ENCODE measurements at places on chromosomes 5 and 9.

- no peaks in the 10 kb centered on the region for H3K4me1 ChIP-seq
- H3K27me3 ChIP-seq = no peaks in the 10 kb centered on the region
- H3K27ac ChIP-seq = no peak overlapping the region
Observed at GRCh38 chr5:154295551-154295950, 105.0 kb downstream of the GALNT10 start.

- peaks cover 40% of the 10 kb centered on the region for H3K4me1 ChIP-seq
- H3K4me3 ChIP-seq = peak overlapping the region; percentile 81
- no peaks in the 10 kb centered on the region for H3K27me3 ChIP-seq
- no peak for DNase-seq
- H3K27ac ChIP-seq = peak overlapping the region; percentile 96
Observed at GRCh38 chr9:114588651-114589526, 1.3 kb downstream of the ATP6V1G1 start.

GRCh38 chr5:134029156-134029555, 24.4 kb upstream of the VDAC1 start:
- no peak for DNase-seq
- no peaks in the 10 kb centered on the region for H3K27me3 ChIP-seq
- no peak overlapping the region for H3K4me3 ChIP-seq

- H3K4me1 ChIP-seq = no peaks in the 10 kb centered on the region
- H3K36me3 ChIP-seq = no peaks in the 10 kb centered on the region
- H3K4me3 ChIP-seq = no peak overlapping the region
- no peaks in the 10 kb centered on the region for H3K27me3 ChIP-seq
- no peak for DNase-seq
- H3K27ac ChIP-seq = no peak overlapping the region
Observed at GRCh38 chr9:110947491-110948044, 90.7 kb downstream of the LPAR1 start.

DNA sequence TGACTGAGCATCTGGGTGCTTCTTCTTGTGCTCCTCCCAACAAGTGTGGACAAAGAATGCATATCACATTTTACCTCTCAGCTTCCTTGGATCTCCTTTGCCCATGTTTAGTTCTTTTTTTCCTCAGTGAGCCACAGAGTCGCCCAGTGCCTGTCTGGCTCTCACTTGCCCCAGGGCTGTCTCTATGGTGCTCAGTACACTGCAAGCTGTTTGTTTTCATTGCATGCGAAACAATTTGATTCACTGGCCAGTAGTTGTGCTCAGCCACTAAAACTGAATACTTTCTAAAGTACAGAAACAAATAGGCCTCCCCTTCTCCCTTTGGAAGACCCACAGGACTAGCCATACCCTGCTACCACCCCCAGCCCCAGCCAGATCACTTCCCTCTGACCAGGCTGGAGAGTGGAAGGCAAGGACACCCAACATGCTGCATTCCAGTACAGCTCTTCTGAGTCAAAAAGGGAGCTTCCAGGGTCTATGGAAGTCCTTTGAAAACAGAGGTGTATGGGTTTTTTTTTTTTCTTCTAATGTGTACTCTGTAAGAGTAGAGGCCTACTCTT, 3.8 kb downstream of the LHFPL2 start:
- no peaks in the 10 kb centered on the region for H3K36me3 ChIP-seq
- H3K4me1 ChIP-seq = peaks cover 12% of the 10 kb centered on the region
- DNase-seq = no peak

GRCh38 chr9:19465586-19466279, 56.9 kb downstream of the ACER2 start:
- no peaks in the 10 kb centered on the region for H3K36me3 ChIP-seq
- no peak overlapping the region for H3K27ac ChIP-seq
- no peak overlapping the region for H3K4me3 ChIP-seq
- no peaks in the 10 kb centered on the region for H3K27me3 ChIP-seq

DNA sequence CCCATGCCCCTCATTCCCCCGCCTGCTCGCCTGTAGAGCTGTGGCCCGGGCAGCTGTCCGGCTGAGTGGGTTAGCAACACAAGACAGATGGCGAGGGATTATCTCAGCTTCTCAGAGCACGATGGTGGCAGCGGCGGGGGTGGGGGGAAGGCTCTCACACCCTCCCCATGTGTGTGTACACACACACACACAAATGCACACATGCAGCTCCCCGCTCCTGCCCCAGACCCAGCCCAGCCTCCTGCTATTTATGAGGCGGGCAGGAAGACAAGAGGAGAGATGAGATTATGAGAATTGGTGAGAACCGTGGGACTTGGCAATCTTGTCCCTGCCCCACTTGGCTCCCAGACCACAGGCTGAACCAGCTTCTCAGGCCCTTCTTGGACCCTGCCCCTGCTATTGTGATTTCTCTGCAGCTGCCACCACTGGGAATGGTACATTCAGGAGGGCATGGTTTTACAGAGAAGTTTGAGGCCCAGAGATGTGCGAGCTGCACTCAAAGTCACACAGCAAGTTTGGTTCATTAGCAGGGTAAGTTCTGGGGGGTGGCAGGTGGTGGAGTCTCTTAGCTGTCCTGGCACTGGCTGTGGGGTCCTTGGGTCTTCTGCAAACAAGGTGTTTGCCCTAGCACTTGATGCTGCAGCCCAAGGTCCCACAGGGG, 51.0 kb upstream of the PSD2 start:
- DNase-seq = no peak
- peaks cover 17% of the 10 kb centered on the region for H3K4me1 ChIP-seq
- H3K36me3 ChIP-seq = no peaks in the 10 kb centered on the region
- H3K27ac ChIP-seq = no peak overlapping the region
- H3K27me3 ChIP-seq = peaks cover 8% of the 10 kb centered on the region

- no peak overlapping the region for H3K27ac ChIP-seq
- DNase-seq = no peak
- no peaks in the 10 kb centered on the region for H3K36me3 ChIP-seq
- peaks cover 8% of the 10 kb centered on the region for H3K4me1 ChIP-seq
- H3K4me3 ChIP-seq = no peak overlapping the region
Observed at GRCh38 chr9:93473411-93473810, 20.0 kb upstream of the FAM120AOS start.

- no peaks in the 10 kb centered on the region for H3K27me3 ChIP-seq
- DNase-seq = no peak
- no peak overlapping the region for H3K27ac ChIP-seq
- no peak overlapping the region for H3K4me3 ChIP-seq
Observed at GRCh38 chr9:129259375-129259774, 81.3 kb upstream of the IER5L start.

GRCh38 chr5:157444224-157444623, 15.8 kb upstream of the NIPAL4 start:
- no peak overlapping the region for H3K27ac ChIP-seq
- H3K36me3 ChIP-seq = no peaks in the 10 kb centered on the region
- DNase-seq = no peak
- no peak overlapping the region for H3K4me3 ChIP-seq

DNA sequence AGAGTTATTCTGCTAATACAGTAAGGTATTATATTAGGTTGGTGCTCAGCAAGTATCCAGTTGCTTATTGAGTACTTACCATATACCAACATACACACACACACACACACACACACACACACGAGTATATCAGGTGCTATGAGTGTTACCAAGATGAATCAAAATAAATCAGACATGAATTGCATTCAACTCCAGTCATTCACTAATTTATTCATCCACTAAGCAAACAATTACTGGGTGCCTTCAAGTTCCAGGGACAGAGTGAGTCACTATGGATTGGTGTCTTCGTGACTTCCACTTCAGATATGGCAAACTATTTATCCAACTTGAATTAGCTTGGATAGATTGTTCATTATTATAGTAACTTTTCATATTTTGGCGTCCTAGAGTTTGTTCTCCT, 140.7 kb upstream of the SLC44A1 start:
- H3K4me1 ChIP-seq = no peaks in the 10 kb centered on the region
- no peak for DNase-seq
- H3K27me3 ChIP-seq = no peaks in the 10 kb centered on the region
- H3K27ac ChIP-seq = no peak overlapping the region
- no peak overlapping the region for H3K4me3 ChIP-seq

DNA sequence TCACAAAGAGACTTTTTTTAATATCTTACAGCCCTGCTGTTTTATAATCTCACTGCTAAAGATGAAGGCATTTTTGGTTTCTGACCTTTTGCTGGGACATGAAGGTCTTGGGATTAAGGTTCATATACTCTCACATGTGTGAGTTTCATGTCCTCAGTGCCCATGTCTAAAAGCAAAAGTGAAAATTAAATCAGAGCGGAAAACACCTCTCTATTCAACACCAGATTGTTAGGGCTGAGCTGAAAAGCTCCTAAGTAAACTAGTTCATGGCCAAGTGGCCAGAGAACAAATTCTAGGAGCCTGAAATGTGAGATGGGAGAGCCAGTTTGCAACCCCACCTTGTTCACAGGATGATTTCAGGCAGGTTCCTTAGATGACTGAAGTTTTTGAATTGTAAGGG, 110.9 kb downstream of the GRIA1 start:
- no peak for DNase-seq
- H3K27me3 ChIP-seq = no peaks in the 10 kb centered on the region
- H3K4me1 ChIP-seq = no peaks in the 10 kb centered on the region

- no peak overlapping the region for H3K4me3 ChIP-seq
- H3K27ac ChIP-seq = no peak overlapping the region
- H3K27me3 ChIP-seq = no peaks in the 10 kb centered on the region
- no peaks in the 10 kb centered on the region for H3K36me3 ChIP-seq
Observed at GRCh38 chr5:6717247-6717646, 4.0 kb downstream of the TENT4A start.

- no peaks in the 10 kb centered on the region for H3K4me1 ChIP-seq
- DNase-seq = no peak
- H3K27me3 ChIP-seq = no peaks in the 10 kb centered on the region
Observed at GRCh38 chr9:23934291-23934906, 108.4 kb upstream of the ELAVL2 start.

GRCh38 chr9:100401042-100401441, 25.9 kb upstream of the MSANTD3 start:
- H3K27ac ChIP-seq = no peak overlapping the region
- H3K27me3 ChIP-seq = no peaks in the 10 kb centered on the region
- H3K36me3 ChIP-seq = no peaks in the 10 kb centered on the region
- DNase-seq = no peak
- no peaks in the 10 kb centered on the region for H3K4me1 ChIP-seq

DNA sequence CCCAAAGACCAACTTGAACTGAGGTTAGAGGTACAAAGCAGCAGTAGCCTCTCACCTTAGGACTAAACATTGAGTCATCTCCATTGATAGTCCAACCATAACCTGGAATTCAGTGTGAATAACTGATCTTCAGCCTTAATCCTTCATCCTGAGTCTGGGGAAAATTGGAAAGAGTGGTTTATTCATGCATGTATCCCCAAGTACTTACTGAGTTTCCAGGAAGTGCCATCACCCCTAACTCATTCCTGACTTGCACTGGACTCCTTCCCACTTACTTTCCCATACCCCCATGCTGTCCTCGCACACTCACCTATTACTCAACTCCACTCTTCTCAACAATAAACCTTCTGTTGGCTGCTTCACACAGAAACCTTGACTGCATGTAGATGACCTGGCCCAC, 161.4 kb upstream of the ZNF462 start:
- no peak for DNase-seq
- no peaks in the 10 kb centered on the region for H3K4me1 ChIP-seq
- H3K36me3 ChIP-seq = no peaks in the 10 kb centered on the region

DNA sequence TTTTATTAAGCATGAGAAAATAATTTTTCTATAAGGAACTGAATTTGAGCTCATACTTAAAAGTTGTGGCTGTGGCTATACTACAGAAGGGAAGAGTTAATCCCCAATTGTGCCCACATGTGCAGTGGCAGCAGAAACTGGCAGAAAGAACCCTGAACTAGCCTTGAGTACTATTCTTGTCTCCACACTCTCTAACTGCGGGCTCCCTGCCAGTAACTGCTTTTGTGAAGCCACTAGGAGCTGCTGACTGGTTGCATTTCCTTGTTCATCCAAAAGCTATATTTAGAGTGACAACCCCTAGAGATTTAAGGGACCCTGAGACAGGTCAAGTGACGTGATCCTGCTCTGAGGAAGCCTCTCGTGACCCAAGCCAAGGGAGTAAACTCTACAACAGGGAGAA, 238.6 kb downstream of the ELAVL2 start:
- H3K4me3 ChIP-seq = no peak overlapping the region
- no peaks in the 10 kb centered on the region for H3K27me3 ChIP-seq
- no peak overlapping the region for H3K27ac ChIP-seq
- H3K36me3 ChIP-seq = no peaks in the 10 kb centered on the region
- DNase-seq = no peak
- no peaks in the 10 kb centered on the region for H3K4me1 ChIP-seq

DNA sequence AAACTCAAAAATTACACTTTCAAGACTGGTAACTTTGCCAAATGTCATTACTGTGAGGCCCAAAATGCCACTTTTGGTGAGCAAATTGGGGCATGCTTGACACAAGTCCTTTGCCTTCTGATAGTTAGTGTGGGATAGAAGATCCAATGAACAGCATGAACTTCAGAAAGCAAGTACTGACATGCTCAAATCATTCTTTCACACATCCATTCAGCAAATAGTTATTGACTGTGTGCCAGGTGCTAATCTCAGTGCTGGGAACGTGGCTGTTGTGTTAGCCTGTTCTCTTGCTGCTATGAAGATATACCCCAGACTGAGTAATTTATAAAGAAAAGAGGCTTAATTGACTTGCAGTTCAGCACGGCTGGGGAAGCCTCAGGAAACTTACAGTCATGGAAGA, 247.0 kb downstream of the CHSY3 start:
- H3K4me3 ChIP-seq = no peak overlapping the region
- H3K27me3 ChIP-seq = no peaks in the 10 kb centered on the region
- no peak overlapping the region for H3K27ac ChIP-seq

GRCh38 chr5:74594137-74595040, 46.1 kb downstream of the ENC1 start:
- no peak overlapping the region for H3K4me3 ChIP-seq
- no peaks in the 10 kb centered on the region for H3K36me3 ChIP-seq
- no peak overlapping the region for H3K27ac ChIP-seq

- H3K27me3 ChIP-seq = peaks cover 43% of the 10 kb centered on the region
- no peak overlapping the region for H3K27ac ChIP-seq
- peaks cover 40% of the 10 kb centered on the region for H3K4me1 ChIP-seq
- H3K36me3 ChIP-seq = no peaks in the 10 kb centered on the region
Observed at GRCh38 chr9:37032713-37033112, 1.4 kb downstream of the PAX5 start.

GRCh38 chr5:132008163-132008473, 3.3 kb downstream of the ACSL6 start:
- no peak for DNase-seq
- H3K27ac ChIP-seq = no peak overlapping the region
- H3K4me1 ChIP-seq = peaks cover 39% of the 10 kb centered on the region
- no peak overlapping the region for H3K4me3 ChIP-seq
- no peaks in the 10 kb centered on the region for H3K36me3 ChIP-seq

GRCh38 chr5:133273661-133274596, 222.1 kb downstream of the HSPA4 start:
- H3K4me1 ChIP-seq = no peaks in the 10 kb centered on the region
- H3K27me3 ChIP-seq = no peaks in the 10 kb centered on the region
- H3K36me3 ChIP-seq = no peaks in the 10 kb centered on the region
- H3K4me3 ChIP-seq = no peak overlapping the region

DNA sequence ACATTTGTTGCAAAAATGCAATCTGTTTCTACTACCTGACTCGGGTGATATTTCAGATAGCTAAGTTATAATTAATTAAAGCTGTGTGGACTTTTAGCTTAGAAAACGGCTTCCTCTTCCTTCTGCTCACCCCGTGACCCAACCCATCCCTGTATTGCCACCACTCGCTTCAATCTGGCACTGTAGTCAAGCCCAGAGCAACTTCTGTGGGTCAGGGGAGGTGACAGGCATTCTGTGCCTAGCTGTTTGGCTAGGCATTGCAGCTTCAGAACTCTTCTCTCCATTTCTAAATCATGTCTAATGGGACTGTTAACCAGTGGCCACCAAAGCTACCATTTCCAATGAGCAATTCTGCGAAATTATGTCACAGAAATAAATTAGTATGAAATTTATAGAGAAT, 179.7 kb upstream of the TLX3 start:
- H3K4me3 ChIP-seq = no peak overlapping the region
- H3K27ac ChIP-seq = no peak overlapping the region
- H3K36me3 ChIP-seq = no peaks in the 10 kb centered on the region
- no peak for DNase-seq
- H3K4me1 ChIP-seq = no peaks in the 10 kb centered on the region
